ENCODE measurements at places on chromosomes 12 and 14.

DNA sequence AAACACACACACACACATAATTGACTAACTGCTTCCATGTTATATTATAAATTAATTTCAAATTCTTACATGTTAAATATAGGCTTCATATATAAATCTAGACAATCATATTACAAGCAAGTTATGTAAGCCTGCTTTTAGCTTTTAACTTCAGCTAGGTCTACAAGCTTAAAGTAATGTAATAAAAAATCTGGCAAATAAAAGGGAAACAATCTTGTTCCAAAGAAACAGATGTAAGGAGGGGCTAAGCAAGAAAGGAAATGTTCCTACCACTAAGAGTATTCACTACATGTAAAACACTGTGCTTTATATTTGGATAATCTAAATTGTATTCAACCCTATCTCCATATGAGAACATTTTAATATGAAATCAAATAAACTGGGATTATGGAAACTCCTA, 110.4 kb downstream of the SLC6A15 start:
- DNase-seq: no peak

- DNase-seq: peak; percentile 65
These were observed 8.1 kb downstream of the LGALS3 start for GRCh38 chr14:55136885-55137786.

- no peak for DNase-seq
These were observed 139.8 kb downstream of the SAMD4A start for GRCh38 chr14:54706769-54707168.

GRCh38 chr14:34331728-34332623, 130.1 kb downstream of the SPTSSA start:
- DNase-seq: peak; percentile 47

DNA sequence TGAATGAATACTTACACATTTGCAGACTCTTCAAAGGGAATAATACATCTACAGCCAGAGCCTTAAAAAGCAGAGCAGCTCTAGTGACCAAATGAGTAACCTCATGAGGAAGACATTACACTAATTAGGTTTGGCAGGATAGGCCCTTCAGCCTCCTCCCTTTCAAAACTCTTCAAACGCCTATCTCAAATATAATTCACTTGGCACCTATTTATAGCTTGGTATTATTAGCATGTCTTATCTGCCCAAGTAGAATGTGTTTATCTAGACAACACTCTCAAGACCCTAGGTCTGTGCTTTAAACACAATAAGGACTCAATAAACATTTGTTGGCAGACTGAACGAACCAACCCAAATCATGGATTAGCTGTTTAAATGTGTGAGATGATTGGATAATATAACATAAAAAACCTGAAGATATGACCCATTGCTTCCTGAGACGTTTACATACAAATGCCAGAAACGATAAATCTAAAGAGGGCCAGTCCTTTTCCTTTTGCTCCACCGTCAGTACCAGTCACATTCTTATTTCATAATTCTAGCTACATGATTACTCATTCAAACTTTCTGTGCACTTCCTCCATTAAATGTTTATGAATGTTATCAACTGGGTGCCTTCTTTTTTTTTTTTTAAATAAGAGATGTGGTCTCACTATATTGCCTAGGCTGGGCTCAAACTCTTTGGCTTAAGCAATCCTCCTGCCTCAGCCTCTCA, 123.3 kb downstream of the CEP83 start:
- no peak for DNase-seq

GRCh38 chr12:2456122-2456812, 338.5 kb upstream of the FKBP4 start:
- DNase-seq: no peak

DNA sequence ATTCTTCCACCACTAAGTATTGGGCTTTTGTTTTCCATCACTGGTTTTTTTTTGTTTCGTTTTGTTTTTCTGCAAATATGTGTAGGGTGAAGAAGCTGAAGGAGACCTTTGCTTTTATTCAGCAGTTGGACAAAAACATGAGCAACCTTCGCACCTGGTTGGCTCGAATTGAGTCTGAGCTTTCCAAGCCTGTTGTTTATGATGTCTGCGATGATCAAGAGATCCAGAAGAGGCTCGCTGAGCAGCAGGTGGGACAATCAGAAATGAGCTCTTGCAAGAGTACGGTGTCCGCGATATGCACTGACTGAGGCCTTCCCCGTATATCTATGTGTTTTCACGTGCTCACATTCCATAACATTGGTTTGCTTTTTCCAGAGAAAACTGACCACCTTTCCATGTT, 91.5 kb downstream of the ESR2 start:
- DNase-seq: no peak

Data from amygdala (tissue), 56 donors.